ENCODE measurements at places on chromosomes 12 and 14.
A peak's percentile ranks its signal among the peaks of the same experiment; 100 is the strongest.

GRCh38 chr14:63952053-63952932 is 99.5 kb downstream of the SYNE2 start:
- no peak for DNase-seq

DNA sequence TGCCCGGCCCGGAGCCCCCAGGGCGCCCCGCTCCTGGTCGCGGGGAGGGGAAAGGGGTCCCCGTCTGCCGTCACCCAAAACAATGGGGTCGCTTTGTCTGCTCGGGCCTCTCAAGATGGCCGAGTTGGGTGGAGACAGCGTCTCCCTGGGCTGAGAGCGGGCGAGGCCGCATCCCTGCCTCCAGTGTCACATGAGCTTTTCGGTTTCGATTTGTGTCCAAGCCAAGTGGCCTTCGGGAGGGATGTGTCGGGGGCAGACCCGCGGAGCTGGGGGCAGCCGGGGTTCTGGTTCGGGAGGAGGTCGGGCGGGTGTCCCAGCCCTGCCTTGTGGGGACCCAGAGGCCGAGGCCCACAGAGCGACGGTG is 790 bp downstream of the DYNC1H1 start:
- peak; percentile 33 for DNase-seq

- no peak for DNase-seq
Observed at GRCh38 chr12:14950982-14951746, 10.2 kb downstream of the ARHGDIB start.

GRCh38 chr12:124928095-124928911 is 13.9 kb upstream of the UBC start:
- DNase-seq: no peak

DNA sequence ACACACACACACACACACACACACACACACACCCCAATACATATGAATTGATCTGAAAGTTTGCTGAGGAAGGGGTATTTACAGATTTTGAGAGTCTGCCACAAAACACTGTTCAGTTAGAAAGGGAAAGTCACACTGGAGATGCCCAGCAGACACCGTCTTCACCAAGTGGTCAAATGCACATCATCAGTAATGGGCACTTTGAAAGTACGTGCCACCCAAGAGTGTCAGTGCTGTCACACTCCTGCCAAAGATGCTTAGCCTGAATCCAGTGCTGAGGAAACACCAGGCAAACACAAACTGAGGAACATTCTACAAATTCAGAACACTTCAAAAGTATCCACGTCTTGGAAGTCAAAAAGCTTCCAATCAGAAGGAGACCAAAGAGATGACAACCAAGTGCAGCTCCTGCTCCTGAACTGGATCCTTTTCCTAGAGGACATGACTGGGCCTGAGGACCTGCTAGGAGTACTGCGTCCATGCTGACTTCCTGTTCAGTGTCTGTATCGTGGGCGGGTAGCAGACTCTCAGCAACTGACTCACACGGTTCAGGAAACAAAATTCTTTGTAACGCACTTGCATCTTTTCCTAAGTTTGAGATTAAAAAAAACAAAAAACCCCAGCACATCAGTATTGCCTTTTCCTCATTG is 18.6 kb downstream of the PSMC1 start:
- no peak for DNase-seq

- DNase-seq: no peak
Observed at GRCh38 chr12:42156232-42156631, 11.6 kb upstream of the GXYLT1 start.

- no peak for DNase-seq
Observed at GRCh38 chr14:97571201-97571600, 774.0 kb downstream of the VRK1 start.

DNA sequence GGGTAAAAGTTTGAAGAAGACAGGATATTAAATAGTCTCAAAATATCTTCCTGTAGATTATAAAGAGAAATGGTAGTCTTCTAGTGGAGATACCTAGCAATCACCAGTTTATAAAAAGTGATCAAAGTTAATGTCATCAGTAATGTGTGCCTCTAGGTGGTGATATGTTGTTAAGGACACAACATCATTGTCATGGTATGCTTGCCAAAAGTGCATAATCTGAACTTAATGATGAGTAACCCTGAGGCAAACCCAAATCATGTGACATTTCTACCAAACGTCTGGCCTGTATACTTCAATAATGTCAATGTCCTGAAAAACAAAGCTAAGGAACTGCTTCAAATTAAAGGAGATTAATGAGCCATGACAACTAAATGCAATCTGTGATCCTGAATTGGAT is 214.7 kb downstream of the PHLDA1 start:
- DNase-seq: no peak

GRCh38 chr12:23891115-23891514 is 58.4 kb downstream of the SOX5 start:
- DNase-seq: no peak

DNA sequence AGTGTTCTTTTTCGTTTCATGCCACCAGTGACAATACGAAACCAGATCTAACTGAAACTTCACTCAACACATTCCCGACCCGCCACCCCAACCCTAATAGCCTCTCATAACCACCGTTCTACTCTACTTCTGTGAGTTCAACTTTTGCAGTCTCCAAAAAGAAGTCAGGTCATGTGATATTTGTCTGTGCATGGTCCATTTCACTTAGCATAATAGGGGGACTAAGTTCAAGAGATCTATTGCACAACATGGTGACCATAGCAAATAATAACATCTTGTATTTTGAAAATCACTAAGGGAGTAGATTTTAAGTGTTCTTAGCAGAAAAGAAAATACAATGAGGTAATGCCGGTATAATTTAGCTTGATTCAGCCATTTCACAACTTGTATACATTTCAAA is 376.4 kb downstream of the DIO2 start:
- DNase-seq: no peak

GRCh38 chr14:60093080-60093479 is 1.4 kb downstream of the PCNX4 start:
- no peak for DNase-seq

GRCh38 chr14:22685467-22685866 is 41.3 kb upstream of the OR6J1 start:
- DNase-seq: no peak

- no peak for DNase-seq
Observed at GRCh38 chr12:116835484-116835883, 45.8 kb downstream of the HRK start.

Measured in stimulated activated CD4-positive, alpha-beta T cell treated with anti-CD3 and anti-CD28 coated beads, Interleukin-12 subunit alpha, Interleukin-12 subunit beta, amount 100 ng/mL, for 24 hours (primary cell).